ENCODE measurements at places on chromosomes 13 and 19.
A peak's percentile ranks its signal among the peaks of the same experiment; 100 is the strongest.

- DNase-seq, result no peak
Measured at GRCh38 chr13:100339411-100339940, 249.1 kb downstream of the GGACT start.

DNA sequence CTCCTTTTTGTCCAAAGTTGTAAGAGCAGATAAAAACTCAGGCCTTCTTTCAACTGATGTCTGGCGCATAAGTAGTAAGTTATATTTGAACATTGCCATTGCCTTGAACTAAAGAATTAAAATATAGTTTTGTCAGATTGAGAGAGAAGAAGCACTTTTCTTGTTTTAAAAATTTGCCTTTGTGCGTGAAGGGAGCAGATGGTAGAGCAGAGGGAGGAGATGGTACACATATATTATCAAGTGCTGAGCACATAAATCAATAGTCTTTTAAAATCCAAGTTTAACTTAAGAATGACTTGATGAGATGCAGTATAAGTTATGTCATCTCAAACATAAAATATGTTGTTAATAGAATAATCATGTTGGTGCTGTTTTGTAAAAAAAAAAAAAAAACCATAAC is 504.6 kb upstream of the KLHL1 start:
- no peak for DNase-seq

DNA sequence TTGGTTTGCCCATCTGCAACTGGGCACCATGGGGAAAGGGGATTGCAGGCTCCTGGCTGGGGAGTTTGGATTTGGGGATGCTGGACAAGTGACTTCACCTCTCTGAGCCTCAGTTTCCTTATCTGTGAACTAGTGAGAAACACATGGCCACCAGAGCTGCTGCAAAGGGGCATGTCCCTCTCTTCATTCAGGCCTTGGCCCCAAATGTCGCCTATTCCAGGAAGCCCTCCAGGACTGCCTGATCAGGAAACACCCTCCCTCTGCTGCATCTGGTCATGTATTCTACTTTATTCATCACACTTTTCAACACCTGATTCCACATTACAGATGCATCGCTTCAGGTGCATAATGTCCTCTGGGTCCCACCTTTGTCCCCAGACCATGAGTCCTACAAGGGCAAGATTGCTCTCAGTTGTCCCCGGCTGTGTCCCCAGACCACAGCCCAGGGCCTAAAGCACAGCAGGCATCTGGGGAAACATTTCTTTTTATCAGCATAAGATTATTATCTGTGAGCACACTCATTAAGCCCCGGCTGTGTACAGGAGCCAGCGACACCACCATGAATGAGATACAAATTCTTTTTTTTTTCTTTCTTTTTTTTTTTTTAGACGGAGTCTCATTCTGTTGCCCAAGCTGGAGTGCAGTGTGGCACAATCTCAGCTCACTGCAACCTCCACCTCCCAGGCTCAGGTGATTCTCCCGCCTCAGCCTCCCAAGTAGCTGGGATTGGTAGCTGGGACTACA is 37.5 kb downstream of the ARRDC2 start:
- DNase-seq, result no peak

GRCh38 chr13:102968572-102969228 is 97.5 kb downstream of the SLC10A2 start:
- no peak for DNase-seq

- DNase-seq, result no peak
Measured at GRCh38 chr19:44948763-44949374, 3.0 kb downstream of the APOC2 start.

GRCh38 chr13:101383595-101383994 is 32.7 kb downstream of the NALCN start:
- no peak for DNase-seq

DNA sequence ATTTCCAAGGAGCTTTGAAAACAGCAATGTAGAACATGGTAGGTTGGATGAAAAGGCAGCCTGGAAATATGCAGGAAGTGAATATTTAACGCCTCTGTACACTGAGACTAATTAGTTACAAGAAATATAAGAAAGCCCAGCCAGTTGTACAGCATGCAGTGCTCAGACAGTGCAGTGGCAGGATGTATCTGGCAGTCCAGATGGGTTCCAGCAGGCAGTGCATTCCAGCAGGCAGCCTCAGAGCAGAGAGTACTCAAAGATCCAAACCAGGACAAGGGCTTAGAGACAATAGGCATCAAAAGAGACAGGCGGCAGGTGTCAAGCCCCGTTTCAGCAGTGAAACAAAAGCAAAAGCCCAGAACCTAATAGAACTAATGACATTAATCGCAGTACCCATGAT is 2776.3 kb downstream of the PCDH9 start:
- no peak for DNase-seq

- no peak for DNase-seq
Measured at GRCh38 chr19:6753178-6754031, 13.8 kb downstream of the SH2D3A start.

DNA sequence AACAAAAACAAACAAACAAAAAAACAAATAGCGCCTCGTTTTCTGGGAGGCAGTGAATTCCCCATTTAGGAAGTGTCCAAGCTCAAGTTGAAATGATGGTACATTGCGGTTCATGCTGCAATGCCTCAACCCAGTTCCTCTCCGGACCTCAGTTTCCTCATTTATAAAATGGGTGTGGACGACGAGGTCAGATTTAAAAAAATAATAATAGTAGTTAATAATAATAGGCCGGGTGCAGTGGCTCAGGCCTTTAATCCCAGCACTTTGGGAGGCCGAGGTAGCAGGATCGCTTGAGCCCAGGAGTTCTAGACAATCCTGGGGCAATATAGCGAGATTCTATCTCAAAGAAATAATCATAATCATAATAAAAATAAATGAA is 15.5 kb upstream of the ERCC1 start:
- no peak for DNase-seq

- no peak for DNase-seq
Measured at GRCh38 chr13:25688536-25688935, 316.8 kb downstream of the ATP8A2 start.

DNA sequence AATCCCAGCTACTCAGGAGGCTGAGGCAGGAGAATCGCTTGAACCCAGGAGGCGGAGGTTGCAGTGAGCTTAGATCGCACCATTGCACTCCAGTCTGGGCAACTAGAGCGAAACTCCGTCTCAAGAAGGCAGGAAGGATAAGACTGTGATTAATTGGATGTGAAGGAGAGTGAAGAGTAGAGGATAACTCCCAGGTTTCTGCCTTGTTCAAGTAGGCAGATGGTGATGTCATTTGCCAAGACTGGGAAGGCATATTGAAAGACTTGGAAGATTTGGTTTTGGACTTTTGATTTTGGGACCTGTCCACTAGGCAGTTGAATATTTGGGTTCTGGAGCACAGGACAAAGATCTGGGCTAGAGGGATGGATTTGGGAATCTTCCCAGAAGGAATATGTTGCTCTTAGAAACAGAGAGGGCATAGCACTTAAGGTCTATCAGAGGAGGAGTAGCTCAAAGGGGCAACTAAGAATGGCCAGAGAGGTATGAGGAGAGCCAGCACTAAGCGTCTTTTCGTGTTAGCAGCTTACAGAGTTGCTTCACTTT is 20.0 kb downstream of the GARRE1 start:
- DNase-seq, result no peak

DNA sequence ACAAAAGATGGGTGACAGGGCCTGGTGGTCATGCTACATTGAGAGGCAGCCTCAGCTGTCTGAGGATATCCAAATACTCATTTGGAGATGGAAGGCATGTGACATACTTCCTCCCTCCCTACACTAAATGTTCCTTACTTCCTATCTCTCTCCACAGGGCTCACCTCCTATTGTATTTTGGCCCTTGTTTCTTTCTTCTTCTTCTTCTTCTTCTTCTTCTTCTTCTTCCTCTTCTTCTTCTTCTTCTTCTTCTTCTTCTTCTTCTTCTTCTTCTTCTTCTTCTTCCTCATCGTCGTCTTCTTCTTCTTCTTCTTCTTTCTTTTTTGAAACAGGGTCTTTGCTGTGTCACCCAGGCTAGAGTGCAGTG is 71.8 kb upstream of the POMP start:
- DNase-seq, result no peak

GRCh38 chr13:85816413-85816812 is 17.2 kb upstream of the SLITRK6 start:
- DNase-seq, result no peak

- no peak for DNase-seq
Measured at GRCh38 chr13:90447734-90448101, 899.8 kb upstream of the MIR17HG start.

GRCh38 chr13:32902874-32903273 is 113.3 kb upstream of the KL start:
- DNase-seq, result no peak

- peak; percentile 22 for DNase-seq
Measured at GRCh38 chr19:13691569-13692435, 72.5 kb upstream of the MRI1 start.

- no peak for DNase-seq
Measured at GRCh38 chr19:15437355-15438123, 12.2 kb downstream of the WIZ start.

DNA sequence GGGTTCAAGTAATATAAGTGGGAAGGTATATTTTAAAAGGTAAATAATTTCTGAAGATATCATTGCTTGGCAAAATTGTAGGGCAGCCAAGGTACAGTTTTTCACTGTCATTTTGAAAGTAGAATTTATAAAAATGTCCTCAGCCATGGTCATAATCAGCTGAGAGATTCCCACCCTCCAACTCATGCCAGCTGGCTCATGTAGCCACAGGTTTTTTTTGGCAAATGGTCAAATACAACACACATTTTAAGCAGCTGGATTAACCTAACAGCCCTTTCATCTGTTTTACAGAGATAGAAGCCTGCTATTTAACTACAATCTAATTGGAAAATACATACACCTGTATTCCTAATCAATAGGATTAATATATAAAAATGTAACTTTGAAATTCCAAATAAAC is 619.2 kb upstream of the SGCG start:
- no peak for DNase-seq

DNA sequence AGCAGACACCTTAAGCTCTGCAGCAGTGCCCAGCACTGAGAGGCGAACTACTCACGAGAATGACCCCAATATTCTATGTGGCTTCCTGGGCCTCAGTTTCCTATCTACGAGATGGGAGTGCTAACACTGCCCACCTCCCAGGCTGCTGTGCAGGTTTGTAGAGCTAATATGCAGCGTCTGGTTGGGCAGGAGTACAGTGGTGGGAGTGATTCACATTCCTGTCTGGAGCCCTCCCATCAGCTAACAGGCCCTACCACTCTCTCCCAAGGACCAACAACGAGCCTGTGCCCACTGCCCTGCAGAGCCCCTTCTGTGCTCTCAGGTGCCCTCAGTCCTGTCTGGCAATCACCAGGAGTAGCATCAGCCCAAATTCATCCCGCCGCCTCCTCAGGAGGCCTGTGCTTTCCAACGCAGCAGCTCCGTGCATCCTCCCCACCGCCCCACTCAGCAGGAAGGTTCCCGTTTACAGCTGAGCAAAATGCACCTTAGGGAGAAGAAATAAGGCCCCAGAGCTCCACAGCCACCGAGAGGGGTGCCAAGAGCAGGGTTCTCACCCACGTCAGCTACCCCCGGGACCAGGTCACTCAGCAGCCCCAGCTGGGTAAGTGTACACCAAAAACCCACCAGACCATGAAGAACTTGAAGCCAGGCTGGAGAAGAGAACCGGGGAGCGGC is 6.6 kb downstream of the AKT2 start:
- no peak for DNase-seq

DNA sequence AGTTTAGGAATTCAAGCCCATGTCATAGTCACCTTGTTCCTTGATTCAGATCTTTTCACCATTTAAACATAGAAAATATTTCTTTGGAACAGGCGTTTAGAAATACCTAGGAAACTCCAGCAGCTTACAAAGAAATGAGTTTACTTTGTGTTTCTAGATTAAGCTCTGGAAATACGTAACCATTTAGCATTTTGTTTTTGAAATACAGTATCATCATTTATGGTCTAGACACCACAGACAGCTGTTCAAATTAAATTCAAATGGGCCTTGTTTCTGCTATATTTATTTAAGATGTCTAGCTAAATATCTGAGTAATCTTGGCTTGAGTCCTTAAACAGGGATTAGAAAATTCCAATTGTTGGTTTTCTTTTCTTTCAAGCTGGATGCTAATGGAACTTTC is 228.5 kb downstream of the NDFIP2 start:
- DNase-seq, result no peak

DNA sequence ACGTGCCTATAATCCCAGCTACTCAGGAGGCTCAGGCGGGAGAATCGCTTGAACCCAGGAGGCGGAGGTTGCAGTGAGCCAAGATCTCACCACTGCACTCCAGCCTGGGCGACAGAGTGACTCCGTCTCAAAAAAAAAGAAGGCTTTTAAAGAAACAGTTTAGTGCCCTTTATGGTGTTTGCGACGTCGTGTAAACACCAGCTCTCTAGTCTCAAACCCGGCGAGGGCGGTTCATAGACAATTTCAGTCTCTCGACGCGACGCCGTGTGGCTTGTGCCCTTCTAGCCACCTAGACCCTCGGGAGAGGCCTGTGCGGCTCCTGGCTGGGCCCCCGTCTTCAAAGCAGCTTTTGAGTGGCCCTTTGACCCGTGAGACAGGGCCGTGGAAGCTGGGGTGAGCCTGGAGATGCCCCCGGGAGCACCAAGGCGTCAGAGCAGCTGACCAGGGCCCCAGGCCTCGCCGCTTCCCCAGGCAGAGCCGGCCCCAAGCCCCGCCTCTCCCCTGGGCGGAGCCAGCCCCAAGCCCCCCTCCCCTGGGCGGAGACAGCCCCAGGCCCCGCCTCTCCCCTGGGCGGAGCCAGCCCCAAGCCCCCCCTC is 5.0 kb upstream of the MADCAM1 start:
- no peak for DNase-seq

DNA sequence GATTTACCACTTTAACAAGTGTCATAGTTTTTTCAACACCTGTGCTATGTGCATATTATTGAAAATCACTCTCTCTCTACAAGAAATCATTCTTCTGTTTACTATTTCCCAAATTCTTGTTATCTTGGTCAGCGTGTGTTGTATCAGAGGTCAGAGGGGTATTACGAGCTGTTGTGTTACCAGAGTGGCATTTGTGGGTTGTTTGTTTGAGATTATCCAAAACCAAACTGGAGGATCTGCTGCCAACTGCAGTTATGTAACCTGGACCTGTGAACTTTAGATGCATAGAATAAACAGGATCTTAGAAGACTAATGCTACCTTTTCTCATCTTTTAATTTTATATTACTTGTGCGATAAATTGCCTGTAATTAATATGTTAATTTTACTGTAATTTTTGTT is 1751.4 kb upstream of the SPRY2 start:
- DNase-seq, result no peak

- DNase-seq, result peak; percentile 63
Measured at GRCh38 chr13:30341815-30342570, 34.6 kb upstream of the KATNAL1 start.

DNA sequence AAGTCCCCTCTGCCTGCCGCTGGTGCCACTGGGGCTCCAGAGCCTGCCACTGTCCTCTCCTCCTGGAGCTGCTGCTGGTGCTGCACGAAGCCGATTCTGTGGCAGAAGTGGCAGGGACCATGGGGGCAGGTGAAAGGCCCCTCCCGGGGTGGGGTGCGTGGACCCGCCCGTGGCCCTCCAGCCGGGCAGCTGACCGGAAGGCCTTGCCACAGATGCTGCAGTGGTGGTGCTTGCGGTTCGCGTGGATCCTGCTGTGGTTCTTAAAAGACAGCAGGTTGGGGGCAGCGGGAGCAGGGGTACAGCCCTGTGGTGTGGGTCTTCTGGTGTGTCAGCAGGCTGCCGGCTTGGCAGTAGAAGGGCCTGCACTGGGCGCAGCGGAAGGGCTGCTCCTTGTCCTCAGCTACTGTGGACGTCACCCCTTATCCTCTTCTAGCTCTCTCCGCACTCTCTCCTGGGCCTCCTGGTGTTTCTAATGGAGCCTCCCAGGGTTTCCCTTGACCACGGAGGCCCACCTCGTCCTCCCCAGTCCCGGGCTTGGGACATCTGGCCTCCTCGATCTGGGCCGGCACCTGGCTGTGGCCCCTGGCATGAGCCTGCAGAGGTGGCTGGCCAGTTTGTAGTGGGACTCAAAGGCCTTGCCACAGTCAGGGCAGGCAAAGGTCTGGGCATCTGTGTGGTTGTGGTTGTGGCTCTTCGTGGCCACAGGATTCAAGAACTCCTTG is 380.4 kb downstream of the OLFM4 start:
- DNase-seq, result no peak
